DMS153 (cell line): ENCODE measurements at places on chromosomes 3 and 15.

DNA sequence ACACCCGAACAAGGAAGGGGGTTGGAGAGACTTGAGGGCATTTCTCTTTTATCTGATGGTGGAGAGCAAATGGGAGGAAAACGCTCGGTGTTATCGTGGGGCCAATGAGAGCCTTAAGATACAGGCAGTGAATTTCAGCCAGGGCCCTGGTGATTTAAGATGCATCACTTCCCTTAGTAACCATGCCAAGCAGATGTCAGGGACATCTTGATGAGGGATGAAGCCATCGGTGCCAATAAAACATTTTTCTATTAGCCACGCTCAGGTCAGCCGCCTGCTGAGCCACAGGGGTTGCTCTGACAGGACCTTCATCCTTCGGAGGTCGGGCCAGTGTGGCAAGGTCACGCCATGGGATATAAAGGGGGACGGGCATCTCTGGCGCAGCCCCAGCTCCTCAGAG is 10.6 kb downstream of the IQSEC1 start:
- DNase-seq: no peak

- DNase-seq: no peak
Observed at GRCh38 chr3:153084431-153084830, 77.6 kb upstream of the RAP2B start.

- DNase-seq: no peak
Observed at GRCh38 chr15:43134157-43134635, 810 bp downstream of the TMEM62 start.

DNA sequence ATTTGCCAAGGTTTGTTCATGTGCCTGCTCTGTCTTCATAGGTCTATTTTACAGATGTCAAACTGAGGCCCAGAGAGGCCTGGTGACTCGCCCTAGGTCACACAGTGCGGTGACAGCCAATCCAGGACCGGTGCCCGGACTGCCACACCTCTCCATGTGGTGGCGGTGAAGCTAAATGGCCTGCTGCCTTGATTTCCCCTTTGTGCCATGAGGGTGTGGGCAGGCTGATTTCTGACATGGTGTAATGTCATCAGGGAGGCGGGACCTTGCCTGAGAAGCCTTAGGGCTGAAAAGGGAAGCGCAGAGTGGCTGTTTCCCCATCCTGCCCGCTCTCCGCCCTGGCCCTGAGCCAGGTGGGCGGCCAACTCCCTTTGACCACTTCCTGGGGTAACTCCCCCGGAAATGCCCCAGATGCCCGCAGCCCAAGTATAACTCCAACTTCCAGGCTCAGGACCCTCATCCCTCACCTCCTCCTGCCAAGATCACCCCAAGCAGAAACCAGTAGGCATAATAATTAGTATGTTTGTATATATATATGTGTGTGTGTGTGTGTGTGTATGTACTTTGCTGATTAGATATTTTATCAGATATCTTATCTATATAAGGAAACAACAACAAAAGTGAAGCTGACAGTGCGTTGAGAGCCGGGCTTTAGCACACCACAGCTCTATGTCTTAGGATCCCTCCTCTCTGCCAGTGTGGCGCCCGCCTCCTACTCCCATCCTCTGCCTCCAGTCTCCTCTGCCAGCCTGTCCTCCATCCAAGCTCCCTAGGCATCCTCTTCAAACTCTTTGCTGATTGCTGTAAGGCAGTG is 63.9 kb downstream of the IQSEC1 start:
- no peak for DNase-seq

DNA sequence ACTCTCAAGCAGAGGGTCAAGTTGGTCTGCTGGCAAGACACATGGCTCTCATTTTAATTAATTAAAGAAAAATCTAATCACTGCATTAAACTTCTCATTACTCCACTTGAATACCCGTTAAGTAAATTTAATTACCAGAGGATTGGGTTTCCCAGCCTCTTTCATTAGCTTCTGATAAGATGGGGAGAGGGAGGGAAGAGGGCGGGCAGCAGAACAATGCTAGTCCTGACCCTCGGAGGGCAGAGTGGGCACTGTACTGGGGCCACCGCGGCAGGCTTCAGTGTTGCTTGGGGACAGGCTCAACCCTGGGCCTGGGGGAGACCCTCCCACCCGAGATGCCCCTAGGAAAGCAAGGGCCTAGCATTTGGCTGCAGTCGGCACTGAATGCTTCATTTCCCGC is 55.6 kb upstream of the LINGO1 start:
- no peak for DNase-seq

GRCh38 chr15:51195459-51195858 is 100.8 kb upstream of the TNFAIP8L3 start:
- DNase-seq: no peak

DNA sequence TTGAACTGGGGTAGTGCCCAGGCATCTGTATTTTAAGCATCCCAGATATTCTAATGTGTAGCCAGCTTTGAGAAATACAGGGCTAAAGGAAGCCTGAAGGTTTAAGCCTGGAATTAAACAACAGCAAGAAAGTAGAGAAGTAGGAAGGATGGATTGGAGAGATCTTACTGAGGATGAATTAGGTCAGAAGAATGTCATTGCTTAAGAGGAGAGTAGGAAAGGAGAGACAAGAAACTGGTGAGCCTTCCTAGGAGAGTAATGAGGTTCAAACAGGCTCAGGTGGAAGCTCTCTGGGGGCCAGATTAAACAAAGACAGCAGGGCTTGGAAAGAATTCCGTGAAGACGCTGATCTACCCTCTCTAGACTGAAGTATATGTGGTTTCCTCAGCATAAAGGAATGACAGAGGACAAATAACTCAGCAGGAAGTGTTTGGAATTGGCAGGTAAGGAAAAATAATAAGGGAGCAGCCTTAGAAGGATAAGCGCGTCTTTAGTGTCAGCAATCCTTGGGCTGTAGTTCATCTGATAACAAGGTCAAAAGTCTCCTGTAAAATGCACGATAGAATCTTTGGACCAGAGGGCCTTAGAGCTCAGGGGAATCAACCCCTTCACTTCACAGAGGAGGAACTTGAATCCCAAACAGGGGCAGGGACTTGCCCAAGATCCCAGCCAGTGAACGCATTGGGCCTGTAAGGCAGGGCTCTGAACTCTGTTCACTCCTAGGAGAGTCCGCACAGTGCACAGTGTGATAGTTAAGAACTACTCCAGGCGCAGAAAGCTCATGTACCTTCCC is 90.9 kb downstream of the TP63 start:
- no peak for DNase-seq

GRCh38 chr15:38886315-38887163 is 321.9 kb upstream of the RASGRP1 start:
- no peak for DNase-seq
